Activated CD8-positive, alpha-beta memory T cell treated with anti-CD3 and anti-CD28 coated beads for 1 hour (primary cell): ENCODE measurements at places on chromosomes 11 and 22.

DNA sequence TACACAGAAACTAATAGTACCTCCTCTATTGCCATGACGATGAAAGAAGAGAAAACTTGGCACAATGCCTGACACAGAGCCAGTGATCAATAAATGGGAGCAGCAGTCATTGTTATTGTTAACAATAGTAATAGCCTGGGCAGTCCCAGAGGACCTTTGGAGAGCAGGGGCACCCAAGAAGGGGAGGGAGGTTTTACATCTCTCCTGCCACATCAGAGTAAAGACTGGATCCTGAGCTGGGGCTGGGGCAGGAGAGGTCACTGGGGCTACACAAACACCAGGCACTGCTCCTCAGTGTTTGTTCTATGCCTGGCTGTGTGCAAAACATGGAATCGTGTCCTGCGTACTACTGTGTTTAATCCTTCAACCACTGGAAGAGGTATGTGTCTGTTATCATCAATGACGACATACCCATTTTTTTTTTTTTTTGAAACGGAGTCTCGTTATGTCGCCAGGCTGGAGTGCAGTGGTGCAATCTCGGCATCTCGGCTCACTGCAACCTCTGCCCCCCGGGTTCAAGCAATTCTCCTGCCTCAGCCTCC, 25.0 kb upstream of the CREB3L1 start:
- no peak for DNase-seq

DNA sequence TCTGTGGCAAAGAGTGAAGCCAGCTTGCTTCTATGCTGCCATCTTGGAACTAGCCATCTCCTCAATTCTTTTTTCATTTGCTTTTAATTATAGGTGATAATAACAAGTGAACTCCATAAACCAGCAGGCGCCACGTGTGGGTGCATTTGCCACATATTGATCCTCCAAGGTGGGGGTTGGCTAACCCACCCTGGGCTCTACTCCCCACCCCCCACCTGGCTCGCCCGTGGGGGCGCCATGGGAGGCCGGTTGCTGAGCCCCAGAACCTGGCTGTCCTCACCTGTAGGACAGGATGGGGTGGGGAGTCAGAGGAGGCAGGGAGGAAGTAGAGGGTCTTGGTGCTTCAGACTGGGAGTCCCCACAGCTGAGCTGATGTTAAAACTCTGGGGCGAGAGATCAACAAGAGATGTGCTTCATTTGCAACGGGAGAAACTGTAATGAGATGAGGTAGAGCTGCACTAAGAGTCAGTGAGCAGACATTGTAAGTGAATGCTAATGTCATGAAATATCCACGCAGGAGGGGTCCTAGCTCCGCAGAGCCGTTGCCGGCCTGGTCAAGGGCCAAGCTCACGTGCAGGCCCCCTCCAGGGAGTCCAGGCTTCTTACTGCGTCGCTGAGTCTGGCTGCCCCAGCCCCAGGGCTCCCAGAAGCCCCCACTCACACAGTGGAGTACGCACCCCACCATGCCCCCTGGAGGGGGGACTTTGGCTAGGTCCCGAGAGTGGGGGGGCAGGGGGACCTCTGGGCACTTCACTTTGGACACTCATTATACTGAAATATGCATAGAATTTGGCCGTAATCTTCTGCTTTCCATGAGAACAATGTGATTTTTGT, 59.4 kb downstream of the BRD1 start:
- no peak for DNase-seq

DNA sequence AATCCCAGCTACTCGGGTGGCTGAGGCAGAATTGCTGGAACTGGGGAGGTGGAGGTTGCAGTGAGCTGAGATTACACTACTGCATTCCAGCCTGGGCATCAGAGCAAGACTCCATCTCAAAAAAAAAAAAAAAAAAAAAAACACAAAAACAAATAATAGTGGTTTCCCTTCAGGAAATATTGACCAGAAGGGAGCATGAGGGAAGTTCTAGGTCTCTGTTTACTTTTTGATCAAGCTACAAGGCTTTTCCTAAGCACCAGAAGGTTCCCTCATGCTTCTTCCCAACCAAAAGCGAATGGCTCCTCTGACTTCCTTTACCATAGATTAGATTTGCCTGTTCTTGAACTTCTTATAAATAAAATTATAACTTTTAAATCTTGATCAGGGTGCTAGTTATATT, 18.3 kb downstream of the MYO18B start:
- no peak for DNase-seq

DNA sequence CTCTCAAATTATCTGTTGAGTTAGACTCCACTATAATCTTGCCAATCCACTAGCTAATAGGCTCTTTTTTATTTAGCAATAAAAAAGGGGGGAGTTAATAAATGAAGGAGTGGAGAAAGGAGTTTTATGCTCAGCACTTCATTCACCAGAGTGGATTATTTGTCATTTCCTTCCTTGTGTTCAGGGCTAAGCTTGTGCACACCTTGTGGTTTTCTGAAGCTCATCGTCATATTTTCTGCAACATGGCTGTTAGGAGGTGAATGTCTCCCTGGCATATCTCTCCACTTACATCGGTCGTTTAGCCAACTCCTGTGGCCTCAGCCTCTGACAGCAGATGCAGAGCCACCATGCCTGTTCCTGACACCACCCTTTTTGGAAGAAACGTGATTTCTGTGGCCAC, 83.9 kb upstream of the MTNR1B start:
- DNase-seq, result no peak

GRCh38 chr22:30420347-30421125, 5.0 kb upstream of the MTFP1 start:
- no peak for DNase-seq

GRCh38 chr22:46038516-46039430, 61.8 kb upstream of the WNT7B start:
- DNase-seq, result no peak

DNA sequence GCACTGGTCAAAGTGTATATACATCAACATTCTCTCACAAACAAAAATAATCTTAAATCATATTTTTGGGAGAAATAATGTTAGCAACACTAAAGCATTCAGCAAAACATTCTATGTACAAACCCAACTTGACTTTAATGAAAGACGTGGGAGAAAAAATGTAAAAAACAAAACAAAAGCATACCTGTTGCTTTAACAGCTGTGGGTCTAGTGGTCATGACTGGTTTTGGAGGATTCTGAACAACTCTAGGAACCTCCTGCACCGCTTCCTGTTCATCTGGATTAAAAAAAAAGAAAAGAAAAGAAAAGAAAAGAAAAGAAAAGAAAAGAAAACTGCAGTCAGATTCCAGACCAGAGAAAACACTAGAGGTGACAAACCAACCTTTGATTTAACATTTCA, 2.1 kb downstream of the FNBP4 start:
- no peak for DNase-seq

- no peak for DNase-seq
Measured at GRCh38 chr11:17724020-17724908, 4.9 kb downstream of the MYOD1 start.
